Left ventricle myocardium inferior (tissue), 1 donor: ENCODE measurements at places on chromosomes 12 and 14. TPM values are rescaled to one million over a fixed set of nuclear protein-coding genes. Genes with fewer than 3 reads are reported as not detected.

Gene PLCZ1
- 0.49 TPM for total RNA-seq

DNA sequence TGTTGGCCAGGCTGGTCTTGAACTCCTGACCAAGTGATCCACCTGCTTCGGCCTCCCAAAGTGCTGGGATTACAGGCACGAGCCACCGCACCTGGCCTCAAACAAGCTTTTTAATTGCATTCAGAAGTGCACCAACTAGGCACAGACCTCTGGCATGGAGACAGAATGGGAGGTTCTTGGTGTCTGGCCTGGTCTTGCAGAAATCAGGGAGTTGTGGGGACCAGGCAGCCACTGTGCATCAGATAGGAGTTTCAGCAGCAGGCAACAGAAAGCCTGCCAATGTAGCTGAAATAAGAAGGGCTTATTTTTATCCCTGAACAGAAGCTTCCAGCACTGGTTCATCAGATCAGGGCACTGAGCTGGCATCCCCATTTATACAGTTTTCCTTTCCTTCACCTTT, 22.2 kb upstream of the TCL1B start:
- DNase-seq: no peak

DNA sequence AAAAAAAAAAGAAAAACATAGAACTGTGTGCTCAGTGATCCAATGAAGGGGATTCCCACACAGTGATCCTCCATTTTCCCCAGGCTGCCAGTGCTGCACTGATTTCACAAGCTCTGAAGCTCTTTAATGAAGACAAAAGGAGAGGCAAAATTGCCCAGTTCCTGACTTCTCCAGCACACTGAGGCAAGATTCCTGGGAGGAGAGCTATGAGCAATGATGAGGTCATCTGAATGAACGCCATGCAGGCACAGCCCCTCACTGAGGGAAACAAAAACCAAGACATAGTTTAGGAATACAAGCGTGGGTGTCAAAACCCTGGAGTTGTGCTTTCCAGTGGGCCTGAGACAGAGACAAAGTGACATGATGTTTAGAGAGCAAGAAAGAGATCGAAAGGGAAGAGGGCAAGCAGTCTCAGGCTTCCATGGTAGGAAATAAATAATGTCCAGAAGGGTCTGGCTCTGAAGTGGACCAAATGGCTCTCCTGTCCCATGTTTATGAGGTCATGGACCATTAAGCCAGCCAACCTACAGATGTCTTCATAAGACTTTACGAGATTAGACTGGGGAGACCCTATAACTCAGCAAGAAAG, 40.9 kb upstream of the SMUG1 start:
- no peak for DNase-seq

DNA sequence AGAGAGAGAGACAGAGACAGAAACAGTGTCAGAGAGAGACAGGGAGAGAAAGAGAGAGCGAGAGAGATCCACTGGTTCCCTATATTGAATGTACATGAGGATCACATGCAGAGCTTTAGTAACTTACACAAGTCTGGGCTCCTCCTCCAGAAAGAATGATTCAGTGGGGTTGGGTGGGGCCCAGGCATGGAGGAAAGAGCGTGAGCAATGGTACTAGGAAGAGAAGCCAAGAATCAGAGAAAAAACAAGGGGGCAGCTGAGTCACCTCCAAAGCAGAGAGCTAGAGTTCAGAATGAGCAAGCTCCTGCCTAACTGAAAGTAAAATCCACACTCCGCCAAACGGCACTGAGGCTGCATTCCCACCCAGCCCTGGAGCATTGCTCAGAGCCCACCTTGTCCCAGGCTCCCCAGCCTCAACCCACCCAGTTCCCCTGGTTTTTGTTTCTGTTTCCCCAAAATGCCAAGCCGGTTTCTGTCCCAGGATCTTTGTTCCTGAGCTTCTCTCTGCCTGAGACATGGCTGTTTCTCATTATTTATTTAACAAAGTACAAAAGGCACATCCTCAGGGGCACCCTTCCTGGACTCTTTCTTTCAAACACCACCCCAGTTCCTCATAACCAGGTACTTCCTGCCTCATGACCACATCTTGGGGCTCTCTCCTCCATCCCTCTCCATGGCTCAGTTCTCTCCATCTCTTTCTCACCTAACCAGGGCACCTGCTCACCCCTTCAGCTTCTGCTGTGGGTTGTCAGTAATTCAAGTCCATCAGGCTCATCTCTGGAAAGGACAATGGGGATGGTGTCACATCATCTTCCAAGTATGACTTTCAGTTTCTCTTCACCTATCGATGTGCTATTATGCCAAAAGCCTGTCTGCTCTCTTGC, 670.3 kb upstream of the TBX3 start:
- no peak for DNase-seq

Gene SLC25A47
- total RNA-seq: not detected

Gene ADCY4
- total RNA-seq: 26.6 TPM

GRCh38 chr12:49868449-49868848, 25.5 kb upstream of the BCDIN3D start:
- DNase-seq: peak; percentile 23

GRCh38 chr12:112418273-112418607, 507 bp upstream of the PTPN11 start:
- DNase-seq: no peak

- no peak for DNase-seq
Observed at GRCh38 chr14:79016828-79017505, 846.8 kb downstream of the NRXN3 start.

Gene MYO1H
- 0.16 TPM for total RNA-seq

Gene PIANP
- 0.41 TPM for total RNA-seq

- DNase-seq: no peak
Observed at GRCh38 chr14:96095581-96096476, 56.7 kb downstream of the C14orf132 start.

Gene PPM1H
- total RNA-seq: 6.0 TPM

DNA sequence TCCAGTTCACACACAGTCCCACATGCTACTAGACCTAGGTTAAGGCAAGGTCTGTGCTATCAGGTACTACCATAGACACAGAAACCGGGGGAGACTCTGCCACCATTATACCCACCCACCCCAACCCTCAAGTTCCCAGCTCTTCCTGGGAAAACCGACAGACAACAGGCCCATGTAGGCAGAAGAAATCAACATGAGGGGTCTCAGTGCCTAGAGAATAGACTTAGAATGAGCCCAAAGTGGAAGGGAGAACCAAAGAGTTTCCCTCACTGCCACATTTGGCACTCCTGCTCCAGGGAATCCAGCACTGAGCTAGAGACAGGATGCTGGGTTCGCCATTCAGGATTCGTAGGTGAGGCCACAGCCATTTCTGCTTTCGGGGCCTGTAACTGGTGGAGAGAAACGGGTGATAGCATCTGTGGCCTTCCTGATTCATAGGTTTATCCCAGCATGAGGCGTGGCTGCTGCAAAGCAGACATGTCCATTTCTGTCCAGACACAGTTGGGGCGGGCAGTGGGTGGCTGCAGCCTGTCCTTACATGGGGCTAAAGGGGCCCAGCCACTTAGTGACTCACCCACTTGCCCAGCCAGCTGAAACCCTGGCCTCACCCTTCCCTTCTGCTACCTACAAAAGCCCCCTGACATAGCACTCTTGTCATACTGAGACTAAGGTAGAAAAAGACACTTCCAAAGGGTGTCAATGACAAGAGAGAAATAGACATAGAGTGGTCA, 69.4 kb downstream of the IRF2BPL start:
- DNase-seq: no peak

GRCh38 chr14:19878029-19878642, 3.2 kb downstream of the OR4K2 start:
- DNase-seq: no peak
